CD4-positive, CD25-positive, alpha-beta regulatory T cell (primary cell): ENCODE measurements at places on chromosomes 2 and 18.

DNA sequence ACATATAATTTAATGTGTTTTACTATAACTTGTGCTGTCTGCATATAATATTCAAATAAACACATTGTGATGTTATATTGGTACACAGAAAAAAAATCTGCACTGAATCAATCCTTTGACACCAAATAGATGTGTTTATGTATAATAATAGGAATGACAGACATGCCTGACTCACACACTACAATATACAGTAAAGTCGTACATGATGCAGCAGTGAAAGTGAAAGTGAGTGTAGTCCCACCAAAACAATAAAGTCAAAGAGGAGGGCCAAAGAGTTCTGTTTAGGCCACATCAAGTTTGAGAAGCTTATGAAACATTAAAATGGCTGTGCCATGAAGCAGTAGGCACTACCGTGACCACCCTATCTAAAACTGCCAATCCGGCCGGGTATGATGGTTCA is 8.2 kb upstream of the RBM44 start:
- no peak for DNase-seq

GRCh38 chr2:33839791-33840190 is 240.7 kb upstream of the FAM98A start:
- no peak for DNase-seq

DNA sequence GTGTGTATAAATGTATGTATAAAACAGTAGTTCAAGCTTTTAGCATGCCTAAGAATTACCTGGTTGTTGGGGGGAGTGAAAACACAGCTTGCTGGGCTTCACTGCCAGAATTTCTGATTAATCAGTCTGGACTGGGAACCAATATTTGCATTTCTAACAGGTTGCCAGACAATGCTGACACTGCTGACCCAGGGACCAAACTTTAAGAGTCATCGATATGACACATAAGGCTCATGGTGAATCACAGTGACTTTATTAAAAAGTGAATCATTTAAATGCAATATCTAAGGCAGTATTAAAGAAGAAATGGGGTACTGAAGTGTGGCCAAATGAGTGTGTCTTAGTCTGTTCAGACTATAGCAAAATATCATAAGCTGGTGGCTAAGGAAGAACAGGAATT is 195.9 kb upstream of the DTNA start:
- DNase-seq, result no peak

DNA sequence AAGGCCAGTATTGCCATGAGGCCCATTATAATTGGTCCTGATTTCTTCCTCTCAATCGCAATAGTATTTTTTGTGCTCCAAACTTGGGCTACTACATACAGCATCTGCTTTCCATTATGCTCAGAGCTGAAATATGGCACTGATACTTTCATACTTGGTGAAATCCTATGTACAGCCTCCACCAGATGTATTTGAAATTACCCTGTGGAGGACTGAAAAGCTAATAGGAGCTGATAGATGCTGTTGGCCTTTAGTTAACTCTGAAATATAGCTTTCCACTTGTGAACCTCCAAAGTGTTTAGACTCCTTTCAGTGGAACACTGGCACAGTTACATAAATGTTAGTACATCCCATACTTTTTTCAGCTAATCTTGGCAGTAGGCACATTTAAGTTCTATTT is 205.7 kb downstream of the NEDD4L start:
- no peak for DNase-seq

DNA sequence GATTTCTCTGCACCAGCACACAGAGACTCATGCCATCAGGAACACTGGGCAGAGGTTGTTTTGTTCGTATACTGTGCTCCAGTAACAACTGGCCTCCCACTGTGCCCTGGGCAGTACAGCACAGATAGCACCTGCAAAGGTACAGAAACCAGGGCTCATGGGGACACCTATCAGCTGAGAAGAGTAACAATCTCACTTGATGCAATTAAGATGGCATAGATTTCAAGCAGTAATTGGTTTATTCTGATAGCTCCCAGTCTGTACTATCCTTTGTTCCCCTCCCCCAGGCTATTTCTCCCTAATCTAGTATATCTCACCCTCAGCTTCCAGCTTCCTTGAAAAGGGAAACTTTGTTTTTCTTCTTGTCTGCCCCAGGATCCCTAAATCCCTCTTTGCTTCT is 343.9 kb upstream of the MMADHC start:
- no peak for DNase-seq

DNA sequence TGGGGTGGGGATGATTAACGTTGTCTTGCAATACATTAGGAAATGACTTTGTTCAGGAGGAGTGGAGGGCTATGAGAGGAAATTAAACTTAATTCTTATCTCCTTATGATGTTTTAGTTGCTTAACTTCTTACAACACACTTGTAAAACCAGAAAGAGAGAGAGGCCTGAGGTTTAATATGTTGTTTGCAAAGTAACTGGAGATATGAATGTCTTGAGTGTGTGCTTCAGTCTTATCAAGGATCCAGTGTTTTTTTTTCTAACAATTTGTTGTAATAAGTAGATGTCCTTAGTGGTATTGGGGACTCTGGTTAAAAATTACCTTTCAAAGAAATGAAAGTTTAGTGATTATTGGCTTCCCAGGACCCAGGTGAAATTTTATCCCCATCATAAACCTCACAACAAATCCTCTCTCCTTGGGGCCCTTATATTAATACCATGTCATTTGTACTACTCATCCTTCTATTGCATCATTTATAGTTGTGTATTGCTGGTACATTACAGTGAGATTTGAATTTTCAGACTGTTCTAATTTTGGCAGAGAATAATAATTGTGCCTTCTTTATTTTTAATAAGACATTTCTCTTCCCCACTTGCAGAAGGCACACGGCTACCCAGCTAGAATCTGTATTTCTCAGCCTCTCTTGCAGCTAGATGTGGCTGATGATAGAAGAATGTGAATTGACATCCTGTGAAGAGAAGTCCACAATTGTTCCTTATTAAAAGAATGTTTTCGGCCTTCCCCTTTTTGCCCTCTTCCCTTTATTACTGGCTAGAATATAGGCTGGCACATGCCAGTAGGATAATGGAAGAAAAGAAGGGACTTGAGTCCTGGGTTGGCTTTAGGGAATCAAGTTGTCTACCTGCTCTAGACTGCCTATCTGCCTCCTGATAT is 91.9 kb upstream of the CXCR4 start:
- DNase-seq, result no peak
